ENCODE measurements at places on chromosomes 5 and 9. TPM values are rescaled to one million over a fixed set of nuclear protein-coding genes. Genes with fewer than 3 reads are reported as not detected.

Gene UTP15
- 13.2 TPM for total RNA-seq

Gene C5orf63
- total RNA-seq: 1.1 TPM

Gene PLCXD3
- not detected for total RNA-seq

Gene NIPAL4
- total RNA-seq: 14.9 TPM

Gene CSF2
- total RNA-seq: not detected

Gene PAPPA
- 1.3 TPM for total RNA-seq

Gene GPX8
- total RNA-seq: 26.2 TPM
